ENCODE measurements at places on chromosomes 12 and 14.

DNA sequence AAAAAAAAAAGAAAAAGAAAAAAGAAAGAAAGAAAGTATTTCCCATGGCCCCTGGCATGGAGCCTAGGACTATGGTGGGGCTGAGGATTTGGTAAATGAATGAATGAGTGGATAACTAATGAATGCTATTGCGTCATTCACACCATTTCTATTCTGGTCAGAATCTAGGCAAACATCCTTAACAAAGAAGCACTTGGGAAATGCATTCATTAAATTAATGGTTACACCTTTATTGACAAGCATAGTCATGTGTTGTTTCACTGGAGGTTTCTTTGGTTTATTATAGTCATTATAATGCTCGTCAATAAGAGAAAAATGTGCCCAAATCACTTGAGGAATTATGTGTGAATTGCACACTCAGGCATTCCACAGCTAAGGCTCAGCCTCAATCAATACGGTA lies 13.6 kb upstream of the AQP2 start:
- DNase-seq = no peak

DNA sequence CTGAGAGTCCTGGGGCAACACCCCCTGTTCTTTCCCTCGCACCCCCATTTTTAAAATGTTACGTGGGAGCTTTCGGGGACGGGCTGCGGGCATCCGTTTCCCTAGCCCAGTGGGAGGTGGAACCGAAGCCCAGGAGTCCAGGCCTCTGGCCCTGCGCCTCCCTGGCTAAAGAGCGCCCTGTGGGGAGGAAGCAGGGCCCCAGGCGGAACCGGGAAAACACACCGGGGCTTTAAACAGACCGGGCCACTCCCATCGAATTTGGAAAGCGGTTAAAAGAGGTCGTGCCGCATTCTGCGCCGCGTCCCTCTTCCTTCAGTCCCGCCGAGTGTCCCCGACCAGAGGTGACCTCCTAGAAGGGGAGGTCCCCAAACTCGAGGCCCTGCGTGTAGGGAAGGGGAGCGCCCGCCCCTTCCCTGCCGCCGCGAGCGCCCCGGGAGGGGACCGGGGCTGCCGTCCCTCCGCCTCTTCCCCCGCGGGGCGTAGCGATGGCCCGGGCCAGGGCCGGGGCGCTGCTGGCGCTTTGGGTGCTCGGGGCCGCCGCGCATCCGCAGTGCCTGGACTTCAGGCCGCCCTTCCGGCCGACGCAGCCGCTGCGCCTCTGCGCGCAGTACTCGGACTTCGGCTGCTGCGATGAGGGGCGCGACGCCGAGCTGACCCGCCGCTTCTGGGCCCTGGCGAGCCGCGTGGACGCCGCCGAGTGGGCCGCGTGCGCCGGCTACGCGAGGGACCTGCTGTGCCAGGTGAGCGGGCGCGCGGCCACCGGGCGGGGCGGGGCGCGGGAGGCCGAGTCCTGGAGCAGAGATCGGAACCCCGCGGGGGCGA lies at the start of gene HHIPL1:
TSS of gene HHIPL1 (plus strand) at position 407 of the 822 bp plus-strand sequence. CDS start at position 486, 79 bp downstream.
- no peak for DNase-seq

DNA sequence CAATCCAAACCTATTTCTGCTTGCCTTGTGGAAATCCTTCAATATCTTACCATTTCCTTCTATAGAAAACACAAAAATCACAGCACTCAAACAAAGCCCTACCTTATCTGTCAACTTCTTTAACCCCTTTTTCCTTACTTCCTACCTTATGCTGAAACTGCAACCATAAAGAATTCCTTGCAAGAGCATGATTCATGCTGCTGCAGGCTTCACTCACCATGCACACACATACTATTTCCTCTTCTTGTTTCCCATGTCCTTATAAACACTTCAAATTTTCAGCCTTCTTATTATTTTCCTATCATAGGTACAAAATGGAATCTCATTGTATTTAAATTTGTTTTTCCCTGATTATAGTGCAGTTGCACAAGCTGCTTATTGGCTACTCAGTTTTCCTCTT lies 23.3 kb downstream of the LMNTD1 start:
- peak; percentile 8 for DNase-seq

- peak; percentile 24 for DNase-seq
Observed at GRCh38 chr12:53231921-53232645, at the start of gene RARG. RARG (minus strand) TSS chr12:53232209; CDS start chr12:53227545, 4,664 bp downstream.

DNA sequence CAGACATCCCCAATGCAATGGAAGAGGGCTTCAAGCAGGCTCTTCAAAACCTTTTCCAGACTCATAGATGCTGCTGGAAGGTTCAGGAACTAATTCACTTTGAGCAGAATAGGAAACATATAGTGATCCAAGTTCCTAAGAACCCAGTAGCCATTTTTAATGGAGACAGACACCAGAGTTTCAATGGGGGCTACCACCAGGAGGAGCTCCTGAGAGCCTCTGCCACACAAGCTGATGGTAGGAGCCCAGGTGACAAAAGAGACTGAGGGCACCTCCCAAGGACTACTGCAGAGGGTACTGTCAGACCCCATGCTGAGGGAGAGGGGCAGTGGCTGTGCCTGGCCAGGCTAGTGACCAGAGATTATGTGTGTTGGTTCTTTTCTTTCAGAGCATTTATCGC lies 45.9 kb downstream of the IFNG start:
- DNase-seq = no peak

- DNase-seq = no peak
Observed at GRCh38 chr12:130196827-130197226, 34.6 kb downstream of the FZD10 start.

- DNase-seq = no peak
Observed at GRCh38 chr14:60196291-60196690, 31.1 kb upstream of the DHRS7 start.

DNA sequence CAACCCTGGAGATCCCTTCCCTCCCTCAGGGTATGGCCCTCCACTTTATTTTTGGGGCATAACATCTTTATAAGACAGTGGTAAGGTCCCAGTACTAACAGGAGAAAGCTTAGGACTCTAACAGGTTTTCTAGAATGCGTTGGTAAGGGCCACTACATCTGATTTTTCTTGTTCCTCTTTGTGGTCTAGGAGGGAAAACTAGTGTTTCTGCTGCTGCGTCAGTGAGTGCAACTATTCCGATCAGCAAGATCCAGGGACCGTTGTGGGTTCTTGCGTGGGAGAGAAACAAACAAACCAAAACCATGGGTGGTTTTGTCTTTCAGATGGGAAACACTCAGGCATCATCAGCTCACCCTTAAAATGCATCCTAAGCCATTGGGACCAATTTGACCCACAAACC lies 123.6 kb upstream of the SLC16A7 start:
- DNase-seq = no peak
